ENCODE measurements at places on chromosomes 3 and 15.

GRCh38 chr15:85520650-85521049 lies 140.2 kb downstream of the AKAP13 start:
- no peak for DNase-seq

- DNase-seq: peak; percentile 38
Observed at GRCh38 chr3:58336135-58336882, 3.6 kb downstream of the PXK start.

DNA sequence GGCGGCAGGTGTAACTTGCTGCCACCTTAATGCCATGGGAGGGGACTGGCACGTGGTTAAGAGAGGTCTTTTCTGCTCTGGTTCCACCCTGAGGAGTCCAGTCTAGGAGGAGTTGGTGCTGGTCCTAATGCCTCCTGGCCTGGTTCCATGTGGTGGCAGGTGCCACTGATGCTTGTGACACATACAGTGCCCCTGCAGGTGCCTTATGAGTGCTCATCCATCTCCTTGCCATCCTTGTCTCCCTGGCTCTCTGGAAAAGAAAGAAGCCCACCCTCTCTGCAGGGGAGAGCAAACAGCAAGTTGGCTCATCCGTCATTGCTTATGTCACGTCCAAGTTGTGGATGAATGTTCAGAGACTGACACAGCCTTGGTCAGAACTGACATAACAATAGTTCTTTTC lies 175.8 kb upstream of the DPH6 start:
- no peak for DNase-seq

DNA sequence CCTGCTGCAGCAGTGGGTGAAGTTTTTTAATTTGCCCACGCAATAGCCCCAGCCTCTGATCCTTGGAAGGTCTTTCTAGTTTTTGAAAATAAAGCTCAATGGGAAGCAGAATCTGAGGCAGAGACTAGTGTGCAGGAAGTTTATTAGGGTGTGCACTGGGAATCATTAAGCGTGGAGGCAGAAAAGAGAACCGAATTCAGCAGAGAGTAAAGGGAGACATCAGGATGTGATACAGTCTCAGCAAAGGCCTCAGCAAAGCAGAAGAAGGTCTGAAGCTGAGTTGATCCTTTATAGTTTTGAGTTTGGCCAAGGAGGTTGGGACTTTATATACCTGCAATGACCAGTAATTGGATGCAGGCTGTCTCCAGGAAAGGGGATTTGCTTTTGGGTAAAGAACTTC lies 4.9 kb upstream of the BTLA start:
- no peak for DNase-seq

GRCh38 chr15:74291101-74292071 lies 55.3 kb downstream of the CCDC33 start:
- DNase-seq: peak; percentile 27

DNA sequence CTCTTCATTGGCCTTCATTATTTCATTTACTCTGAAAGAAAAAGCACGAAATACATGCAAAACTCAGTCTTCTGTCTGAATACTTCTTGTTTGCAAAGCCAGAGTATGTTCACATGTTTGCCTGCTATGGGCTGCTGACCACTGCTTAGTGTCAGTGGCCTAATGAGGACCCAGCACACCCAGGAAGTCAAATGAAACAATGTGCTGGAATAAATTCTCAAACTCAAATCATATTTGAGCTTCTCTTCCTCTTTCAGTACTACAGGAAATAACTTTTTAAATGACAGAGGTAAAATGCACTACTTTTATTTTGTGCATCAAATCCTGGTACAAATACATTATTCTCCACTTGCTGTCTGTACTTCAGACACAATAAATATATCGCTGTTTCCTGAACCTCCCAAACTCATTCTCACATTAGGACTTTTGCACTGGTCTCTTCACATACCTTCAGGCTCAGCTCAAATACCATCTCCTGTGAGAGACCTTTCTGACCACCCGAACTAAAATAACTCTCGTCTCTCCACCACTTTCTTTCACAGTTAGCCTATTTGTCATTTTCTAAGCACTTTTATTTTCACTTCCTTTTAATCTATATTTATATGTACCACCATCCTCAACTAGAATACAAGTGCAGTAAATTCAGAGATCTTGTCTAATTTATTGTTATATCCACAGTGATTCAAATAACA lies 176.8 kb downstream of the TUSC7 start:
- DNase-seq: no peak

- DNase-seq: no peak
Observed at GRCh38 chr3:135806317-135806716, 159.2 kb upstream of the PPP2R3A start.

- no peak for DNase-seq
Observed at GRCh38 chr15:60195611-60196010, 191.5 kb downstream of the FOXB1 start.

DNA sequence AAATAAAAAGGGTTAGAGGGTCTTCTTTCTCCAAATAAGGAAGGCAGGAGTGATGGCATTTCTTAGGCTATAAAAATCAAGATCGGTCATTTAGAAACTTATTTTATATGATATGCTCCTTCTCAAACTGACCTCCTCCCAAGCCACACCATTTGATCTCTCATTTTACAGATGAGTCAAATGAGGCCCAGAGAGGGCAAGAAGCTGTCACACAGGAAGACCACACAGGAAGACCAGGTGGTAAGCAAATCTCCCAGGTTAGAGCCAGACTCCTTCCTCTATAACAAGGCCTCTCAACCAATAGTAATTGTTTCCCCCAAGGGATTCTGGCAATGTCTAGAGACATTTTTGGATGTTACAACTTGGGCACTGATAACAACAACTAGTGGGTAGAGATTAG lies 13.8 kb downstream of the TLE3 start:
- DNase-seq: no peak

GRCh38 chr3:16866571-16866970 lies 18.2 kb upstream of the PLCL2 start:
- no peak for DNase-seq

- DNase-seq: no peak
Observed at GRCh38 chr15:31373096-31373865, 46.6 kb downstream of the KLF13 start.

All from fibroblast of the conjunctiva (primary cell).